ENCODE measurements at places on chromosomes 1 and 21.

GRCh38 chr1:46221749-46222148 is 18.6 kb downstream of the LURAP1 start:
- no peak for DNase-seq

GRCh38 chr1:47502746-47503370 is 65.0 kb downstream of the FOXD2 start:
- DNase-seq, result no peak

DNA sequence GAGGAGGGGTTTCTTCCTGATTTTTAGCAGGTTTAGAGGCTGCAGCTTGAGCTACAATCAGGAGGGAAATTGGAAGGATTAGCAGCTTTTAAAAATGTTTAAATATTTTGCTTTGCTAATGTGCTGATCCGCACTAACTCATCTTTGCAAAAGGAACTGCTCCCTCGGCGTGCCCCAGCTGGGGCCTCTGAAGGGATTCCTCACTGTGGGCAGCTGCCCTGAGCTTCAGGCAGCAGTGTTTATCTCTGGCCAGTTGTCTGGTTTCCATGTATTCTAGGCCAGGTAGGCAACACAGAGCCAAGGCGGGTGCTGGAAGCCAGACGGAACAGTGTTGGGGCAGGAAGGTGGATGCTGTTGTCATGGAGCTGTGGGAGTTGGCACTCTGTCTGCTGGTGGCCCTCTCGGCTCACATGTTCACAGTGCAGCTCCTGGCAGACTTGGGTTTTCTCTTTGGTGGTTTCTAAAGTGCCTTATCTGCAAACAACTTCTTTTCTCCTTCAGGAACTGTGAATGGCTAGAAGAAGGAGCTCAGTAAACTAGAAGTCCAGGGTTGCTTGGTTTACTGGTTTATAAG is 18.9 kb downstream of the NECAP2 start:
- DNase-seq, result no peak

GRCh38 chr1:70008660-70009059 is 196.7 kb downstream of the LRRC40 start:
- no peak for DNase-seq

DNA sequence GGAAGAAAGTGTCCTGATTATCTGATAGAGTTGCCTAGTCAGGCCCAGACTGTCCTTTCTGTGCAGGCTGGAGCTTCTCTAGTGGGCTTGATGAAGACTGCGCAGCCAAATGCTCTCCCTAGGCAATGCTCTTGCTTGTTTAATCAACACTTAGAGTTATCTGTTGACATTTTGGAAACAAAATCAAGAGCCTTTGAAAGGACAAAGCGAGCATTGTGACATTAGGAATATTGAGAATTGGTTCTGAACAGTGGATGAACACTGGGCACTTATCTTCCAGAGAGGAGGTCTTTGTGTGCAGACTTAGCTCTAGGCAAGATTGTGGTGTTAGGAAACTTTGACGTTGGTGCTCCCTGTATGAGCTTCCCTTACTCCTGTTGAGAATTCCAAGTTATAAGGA is 94.5 kb downstream of the DNTTIP2 start:
- no peak for DNase-seq

DNA sequence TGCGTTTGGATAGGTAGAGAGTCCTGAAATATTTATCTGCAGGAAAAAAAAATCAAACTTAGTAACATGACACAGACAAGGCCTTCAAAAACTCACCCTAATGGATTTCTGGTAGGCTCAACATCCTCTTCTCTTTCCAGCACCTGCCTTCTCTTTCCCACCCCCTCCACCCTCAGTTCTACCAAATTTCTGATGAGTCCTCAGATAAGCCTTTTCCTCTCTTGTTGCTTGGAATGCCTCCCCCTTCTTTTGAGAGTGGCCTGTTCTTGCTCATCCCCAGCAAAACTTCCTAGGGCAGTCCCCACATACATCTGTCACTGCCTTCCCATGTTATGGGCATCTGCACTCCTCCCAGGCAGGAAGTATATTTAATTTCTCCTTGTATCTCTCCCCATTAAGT is 7.6 kb upstream of the LBR start:
- DNase-seq, result no peak

DNA sequence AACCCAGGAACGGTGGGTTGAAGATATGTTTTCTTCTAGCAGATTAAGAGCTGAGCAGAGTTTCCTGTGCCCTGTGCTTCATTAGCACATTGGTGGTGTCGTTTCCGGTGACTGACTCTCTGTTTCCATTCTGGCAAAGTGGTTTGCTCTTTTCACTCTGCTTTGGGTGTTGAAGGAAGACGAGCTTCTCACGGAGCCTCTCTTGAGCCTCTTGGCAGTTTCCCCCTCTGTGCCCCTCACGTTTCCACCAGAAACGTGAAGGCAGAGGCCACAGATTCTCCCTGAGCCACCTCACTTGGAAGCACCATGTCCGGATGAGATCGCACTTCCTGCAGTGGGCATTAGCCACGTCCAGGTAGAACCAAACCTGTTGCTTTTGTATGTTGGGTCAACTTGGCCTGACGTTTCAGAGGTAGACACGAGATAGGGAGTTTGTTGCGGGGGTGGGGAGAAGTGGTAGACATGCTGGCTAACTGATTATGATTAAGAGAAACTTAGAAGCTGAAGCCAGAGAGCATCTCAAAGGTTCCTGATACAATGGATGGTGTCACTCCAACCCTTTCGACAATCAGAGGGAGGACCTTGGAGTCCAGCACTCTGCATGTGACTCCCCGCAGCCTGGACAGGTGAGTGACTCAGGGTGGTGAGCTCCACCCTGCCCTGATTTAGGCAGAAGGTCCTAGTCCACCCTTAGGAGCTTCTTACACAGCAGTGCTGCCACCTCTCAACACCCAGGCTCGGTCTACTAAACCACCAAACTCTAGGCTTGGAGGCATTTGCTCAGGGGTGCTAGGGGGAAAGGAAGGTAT is at the start of gene LAX1:
TSS of gene LAX1 (plus strand) at position 155 of the 809 bp plus-strand sequence. CDS start at position 538, 383 bp downstream.
- DNase-seq, result no peak

GRCh38 chr1:65525266-65526048 is 105.0 kb downstream of the LEPR start:
- no peak for DNase-seq

- no peak for DNase-seq
Observed at GRCh38 chr1:14912839-14913481, 240.6 kb upstream of the TMEM51 start.

DNA sequence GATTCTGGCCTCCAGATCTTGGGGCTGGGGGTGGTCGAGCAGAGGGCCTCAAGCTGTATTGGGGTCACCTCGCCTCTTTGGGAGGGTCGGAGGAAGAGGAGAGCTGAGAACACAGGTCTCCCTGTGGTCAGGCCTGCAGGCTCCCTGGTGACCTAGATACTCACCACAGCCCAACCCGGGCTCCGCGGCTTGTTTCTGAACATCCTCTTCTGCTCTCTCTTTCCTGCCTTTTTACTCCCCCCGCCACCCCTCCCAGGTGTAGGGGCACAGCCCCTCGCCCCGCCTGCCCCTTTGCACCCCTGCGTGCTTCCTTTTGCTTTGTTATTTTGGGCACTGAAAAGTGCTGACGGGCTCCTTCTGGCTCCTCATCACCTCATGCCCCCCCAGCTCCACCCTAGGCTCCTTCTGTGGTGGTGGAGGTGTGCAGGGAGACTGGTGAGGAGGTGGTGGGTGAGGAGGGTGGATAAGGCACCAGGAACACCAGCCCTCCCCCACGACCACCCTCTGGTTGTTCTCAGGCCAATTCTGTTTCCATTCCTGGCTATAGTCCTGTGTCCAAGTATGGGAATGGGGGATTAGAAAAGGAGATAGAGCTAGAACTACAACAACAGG is 10.6 kb upstream of the LINGO4 start:
- DNase-seq, result no peak

DNA sequence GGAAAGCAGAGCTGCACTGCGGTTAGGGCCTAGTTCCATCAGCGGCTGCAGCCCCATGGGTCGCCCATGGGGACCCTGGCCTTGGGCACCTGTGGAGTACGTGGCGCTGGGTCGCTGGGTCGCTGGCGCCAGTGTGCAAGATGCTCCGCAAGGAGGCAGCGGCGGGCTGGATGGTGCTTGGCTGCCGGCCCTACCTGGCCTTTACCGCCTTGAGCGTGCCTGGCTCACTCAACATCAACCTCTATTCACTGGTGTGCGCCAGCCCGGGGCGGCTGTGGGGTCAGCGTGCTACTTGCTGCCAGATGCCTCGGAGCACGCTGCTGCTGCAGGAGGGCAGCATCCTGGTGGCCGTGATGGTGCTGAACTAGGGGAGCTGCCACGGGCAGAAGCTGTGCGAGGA is 85.1 kb upstream of the RHOU start:
- DNase-seq, result no peak

DNA sequence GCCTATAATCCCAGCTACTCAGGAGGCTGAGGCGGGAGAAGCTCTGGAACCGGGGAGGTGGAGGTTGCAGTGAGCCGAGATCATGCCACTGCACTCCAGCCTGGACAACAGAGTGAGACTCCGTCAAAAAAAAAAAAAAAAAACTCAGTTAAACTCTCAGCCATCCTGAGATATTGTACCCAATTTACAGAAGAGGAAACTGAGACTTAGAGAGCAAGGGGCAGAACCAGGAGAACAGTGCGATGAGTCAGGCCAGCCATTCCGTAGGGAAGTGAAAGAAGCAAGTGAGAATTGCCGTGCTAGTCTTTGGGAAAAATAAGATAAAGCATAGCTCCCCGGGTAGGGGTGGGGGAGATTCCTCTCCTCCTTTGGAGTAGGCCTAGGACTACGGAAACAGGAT is 69.7 kb downstream of the SETD4 start:
- DNase-seq, result no peak

DNA sequence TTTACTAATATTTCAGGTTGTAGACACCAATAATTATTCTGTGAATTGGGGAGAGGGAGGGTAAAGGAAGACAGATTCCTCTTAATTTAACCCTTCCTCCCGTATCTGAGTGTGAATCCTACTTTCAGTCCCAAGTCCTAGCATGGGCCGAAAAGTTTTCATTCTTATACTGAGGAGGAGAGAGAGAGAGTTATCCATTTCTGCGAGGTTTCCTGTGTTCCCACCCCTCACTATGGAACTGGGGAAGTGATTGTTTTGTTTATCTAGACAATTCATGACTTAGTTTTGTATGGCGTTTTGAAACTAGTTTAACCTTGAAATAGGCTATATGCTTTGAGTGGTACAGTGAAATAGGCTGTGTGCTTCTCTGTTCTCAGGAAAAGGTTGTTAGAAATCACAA is 134.0 kb upstream of the DPYD start:
- no peak for DNase-seq

DNA sequence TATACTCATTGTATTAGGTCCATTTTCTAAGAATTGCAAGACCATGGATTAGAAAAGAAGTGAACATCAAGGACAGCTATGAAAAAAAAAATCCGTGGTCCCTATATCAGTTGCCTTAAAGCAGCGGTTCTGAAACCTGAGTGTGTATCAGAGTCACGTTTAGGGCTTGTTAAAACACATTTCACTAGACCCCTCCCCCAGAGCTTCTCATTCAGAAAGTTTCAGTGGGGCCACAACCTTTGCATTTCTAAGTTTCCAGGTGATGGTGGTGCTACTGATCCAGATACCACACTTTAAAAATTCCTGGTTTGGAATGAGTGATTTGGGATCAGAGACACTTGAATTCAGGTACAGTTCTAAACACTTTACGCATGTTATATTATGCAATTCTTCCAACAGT is 96.1 kb upstream of the PRMT6 start:
- DNase-seq, result no peak

DNA sequence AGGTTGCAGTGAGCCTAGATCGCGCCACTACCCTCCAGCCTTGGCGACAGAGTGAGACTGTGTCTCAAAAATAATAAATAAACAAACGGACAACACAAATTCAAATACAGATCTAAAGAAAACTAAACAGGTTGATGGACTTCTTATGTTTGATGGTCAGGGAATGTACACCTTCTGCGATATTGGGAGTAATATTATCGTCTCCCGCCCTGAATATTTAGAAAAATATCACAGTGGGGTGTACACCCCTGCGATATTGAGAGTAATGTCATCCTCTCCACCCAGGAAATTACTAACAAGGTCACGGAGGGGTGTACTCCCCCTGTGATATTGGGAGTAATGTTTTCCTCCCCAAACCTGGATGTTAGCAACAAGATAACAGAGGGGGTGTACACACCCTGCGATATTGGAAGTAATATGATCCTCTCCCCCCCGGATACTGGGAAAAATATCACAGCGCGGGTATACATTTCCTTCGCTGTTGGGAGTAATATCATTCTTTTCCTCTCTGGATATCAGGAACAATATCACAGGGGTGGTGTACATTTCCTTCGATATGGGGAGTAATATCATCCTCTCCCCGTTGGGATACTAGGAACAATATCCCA is 1.4 kb upstream of the CFAP298 start:
- DNase-seq, result no peak

DNA sequence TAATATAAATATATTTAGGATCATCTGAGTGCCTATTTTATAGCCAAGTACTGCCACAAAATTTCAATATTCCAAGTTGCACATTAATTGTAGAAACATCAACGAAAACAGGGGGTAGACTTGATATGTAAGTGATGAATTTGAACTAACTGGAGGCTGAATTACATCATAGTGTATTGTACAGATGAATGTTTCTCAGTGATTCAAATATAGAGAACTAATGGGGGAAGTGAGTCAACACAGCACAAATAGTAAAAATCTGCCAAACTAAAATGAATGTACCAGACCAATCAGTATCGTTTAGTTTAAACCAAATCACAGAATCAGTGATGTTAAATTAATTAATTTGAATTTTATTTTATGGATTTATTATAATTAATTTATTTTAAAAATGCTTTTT is 42.8 kb downstream of the RTCA start:
- DNase-seq, result no peak

DNA sequence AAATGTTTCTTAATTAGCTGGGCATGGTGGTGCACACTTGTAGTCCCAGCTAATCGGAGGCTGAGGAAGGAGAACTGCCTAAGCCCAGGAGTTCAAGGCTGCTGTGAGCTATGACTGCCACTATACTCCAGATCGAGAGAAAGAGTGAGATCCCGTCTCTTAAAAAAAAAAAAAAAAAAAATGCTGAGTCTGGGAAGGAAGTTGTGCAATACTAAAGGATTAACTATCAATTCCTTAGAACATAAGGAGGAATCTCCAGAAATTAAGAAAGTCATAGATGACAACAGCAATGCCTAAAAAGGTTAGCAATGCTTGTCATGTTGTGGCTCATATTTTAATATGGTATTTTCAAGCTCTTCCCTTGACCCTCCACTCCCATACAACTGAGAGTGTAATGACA is 5.3 kb downstream of the LUZP1 start:
- no peak for DNase-seq

DNA sequence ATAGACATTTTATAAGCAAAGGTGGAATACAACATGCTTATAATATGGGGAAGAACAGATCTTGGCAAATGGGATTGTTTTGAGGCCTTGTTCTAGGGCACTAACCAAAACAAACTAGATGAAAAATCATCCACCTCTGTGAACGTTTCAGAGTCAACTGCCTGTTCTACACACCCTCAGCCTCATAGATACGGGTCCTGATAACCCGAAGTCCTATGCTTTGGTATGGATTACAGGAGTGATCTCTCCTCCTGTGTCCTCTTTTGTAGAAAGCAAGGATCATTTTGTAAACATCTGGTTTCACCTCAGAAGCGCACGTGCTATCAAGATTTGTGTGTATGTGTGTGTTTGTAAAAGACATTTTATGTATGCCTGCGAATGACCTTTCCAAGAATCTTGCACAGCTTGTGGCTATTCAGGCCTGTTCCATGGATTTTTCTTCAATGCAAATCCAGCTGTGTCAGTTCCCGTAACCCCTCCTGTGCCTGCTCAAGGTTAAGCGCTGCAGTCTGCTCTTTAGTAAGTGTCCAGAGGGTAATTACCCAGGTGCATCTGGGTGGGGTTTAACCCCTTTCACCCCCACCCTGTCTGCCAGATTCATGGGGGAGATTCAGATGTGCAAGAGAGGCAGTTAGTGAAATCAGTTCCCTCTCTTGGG is 132.4 kb downstream of the ROR1 start:
- no peak for DNase-seq

- DNase-seq, result no peak
Observed at GRCh38 chr1:15128520-15129313, 24.8 kb upstream of the TMEM51 start.
